ENCODE measurements at places on chromosomes 16 and 17.

DNA sequence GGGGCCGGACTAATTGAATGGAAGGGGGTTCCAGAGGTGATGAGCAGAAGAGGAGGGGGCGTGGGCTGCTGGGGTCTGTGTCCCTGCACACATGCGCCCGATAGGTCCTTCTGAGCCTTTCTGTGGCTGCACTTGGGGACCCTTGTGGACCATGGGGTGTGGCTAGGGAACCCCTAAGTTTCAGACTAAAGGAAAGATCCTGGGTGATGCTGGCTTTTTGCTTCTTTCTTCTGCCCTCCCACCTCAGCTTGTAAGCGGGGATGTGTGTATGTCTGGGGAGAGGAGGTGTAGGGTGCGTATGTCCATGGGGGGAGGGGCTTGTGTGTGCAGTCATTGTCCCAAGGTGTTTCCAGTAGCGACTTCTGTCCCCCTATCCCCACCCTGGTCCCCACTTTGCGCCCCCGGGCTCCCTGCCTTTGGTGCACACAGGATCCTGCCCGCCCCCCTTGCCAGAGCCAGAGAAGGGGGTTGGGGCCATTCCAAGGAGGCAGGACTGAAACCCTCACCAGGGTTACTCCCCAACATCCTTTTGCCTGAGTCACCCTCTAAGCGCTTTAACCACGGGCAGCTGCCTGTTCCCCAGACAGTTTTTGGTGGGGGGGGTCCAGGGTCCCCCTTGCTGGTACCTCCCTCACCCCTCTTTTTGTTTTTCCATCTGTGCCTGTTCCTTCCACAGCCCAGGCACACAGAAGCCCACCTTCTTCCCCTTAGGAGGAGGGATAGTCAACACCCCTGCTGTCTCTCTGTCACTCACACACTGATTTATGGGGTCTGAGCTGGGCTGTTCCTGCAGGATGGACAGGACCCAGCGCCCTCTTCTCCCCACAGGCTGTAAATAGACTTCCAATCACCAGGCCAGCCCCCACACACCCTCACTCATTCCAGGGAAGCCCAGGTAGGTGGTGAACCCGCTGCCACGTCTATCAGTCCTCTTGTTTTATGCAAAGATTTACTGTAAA lies 83.2 kb downstream of the ARHGAP23 start:
- no peak for DNase-seq

GRCh38 chr17:13367154-13367553 lies 234.6 kb downstream of the HS3ST3A1 start:
- DNase-seq: no peak

DNA sequence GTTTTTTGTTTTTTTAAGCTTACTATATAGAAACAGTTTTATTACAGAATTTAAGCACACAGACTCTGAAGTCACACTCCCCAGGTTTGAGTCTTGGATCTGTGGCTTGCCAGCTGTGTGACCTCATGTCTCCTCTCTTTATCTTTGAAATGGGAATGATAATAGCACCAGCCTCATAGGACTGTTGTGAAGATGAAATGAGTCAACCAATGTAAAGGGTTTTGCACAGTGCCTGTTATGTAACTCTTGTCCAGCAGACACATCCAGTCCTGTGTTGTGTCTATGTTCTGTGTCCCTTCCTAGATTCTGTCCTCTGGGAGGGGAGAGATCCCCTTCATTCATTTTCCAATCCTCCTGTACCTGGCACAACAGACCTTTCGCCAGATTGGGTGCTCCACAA lies 3.1 kb upstream of the CPD start:
- DNase-seq: no peak

- DNase-seq: no peak
Observed at GRCh38 chr16:84451781-84452180, 52.7 kb downstream of the MEAK7 start.
